SIG-M5 (cell line): ENCODE measurements at places on chromosomes 6 and 20.
A peak's percentile ranks its signal among the peaks of the same experiment; 100 is the strongest.

DNA sequence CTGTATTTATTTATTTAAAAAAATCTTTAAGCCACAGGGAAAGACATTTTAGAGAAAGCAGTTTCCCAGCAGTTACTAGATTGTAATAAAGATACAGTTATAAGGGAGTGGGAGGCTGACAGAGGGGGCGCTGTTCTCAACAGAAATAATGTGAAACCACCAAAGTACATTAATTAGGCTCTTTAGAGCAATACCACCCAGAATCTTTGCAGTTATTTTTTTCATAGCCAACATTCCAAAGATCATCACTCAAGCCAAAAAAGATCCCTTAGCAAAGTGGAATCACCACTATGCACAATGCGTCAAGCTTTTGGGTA, 331.3 kb upstream of the DEFB112 start:
- DNase-seq, result no peak

DNA sequence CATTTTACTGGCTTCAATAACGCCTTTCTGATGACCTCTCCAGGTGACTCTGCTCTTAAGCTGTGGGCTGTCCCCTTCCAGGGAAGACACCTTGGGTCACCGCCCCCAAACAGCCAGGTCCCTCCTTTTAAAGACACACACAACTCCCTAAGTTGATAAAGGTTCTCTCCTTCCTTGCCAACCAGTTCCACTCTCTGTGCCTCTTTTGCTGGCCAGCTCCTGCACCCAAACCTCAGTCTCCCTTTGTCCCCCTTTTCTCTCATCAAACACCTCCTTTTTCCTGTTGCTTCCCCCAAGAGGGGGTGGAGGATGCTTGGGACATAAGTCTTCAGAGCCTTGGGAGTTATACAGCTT, 1.0 kb downstream of the NCOA6 start:
- no peak for DNase-seq

DNA sequence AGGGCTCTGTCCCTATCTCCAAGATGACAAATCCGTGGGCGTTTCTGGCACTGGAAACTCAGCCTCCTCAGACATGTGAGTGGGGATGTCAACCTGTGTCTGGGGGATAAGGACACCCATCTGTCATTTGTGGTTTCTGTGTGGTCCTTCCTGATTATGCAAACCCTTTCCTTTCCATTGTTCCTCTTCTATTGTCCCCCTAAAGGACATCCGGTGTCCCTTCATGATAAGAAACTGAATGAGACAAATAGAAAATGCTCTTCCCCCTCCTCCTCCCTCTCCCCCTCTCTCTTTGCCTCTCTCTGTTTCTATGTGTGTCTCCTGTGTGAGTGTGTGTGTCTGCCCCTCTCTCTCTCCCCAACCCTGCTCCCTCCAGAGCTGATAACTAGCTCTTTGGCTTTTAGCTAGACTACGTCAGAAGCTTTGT, 11.5 kb upstream of the GLP1R start:
- DNase-seq, result no peak

DNA sequence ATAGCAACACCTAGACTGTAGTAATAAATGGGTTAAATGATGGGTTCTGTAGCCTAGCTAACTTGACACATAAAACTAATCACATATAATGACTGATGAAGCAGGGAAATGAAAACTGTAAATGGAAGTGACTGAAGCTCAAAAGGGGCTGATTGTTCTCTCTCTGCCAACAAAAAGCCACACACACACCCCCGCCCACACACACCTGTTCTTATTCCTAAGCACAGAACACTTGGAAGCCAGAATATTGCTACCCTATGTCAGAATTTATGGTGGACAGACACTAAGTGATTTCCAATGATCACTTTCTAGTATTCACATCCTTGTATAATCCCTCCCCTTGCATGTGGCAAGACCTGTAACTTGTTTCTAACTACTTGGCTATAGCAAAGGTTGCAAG, 603.5 kb downstream of the UTRN start:
- DNase-seq, result no peak

GRCh38 chr6:160929831-160930230, 61.7 kb upstream of the MAP3K4 start:
- no peak for DNase-seq

DNA sequence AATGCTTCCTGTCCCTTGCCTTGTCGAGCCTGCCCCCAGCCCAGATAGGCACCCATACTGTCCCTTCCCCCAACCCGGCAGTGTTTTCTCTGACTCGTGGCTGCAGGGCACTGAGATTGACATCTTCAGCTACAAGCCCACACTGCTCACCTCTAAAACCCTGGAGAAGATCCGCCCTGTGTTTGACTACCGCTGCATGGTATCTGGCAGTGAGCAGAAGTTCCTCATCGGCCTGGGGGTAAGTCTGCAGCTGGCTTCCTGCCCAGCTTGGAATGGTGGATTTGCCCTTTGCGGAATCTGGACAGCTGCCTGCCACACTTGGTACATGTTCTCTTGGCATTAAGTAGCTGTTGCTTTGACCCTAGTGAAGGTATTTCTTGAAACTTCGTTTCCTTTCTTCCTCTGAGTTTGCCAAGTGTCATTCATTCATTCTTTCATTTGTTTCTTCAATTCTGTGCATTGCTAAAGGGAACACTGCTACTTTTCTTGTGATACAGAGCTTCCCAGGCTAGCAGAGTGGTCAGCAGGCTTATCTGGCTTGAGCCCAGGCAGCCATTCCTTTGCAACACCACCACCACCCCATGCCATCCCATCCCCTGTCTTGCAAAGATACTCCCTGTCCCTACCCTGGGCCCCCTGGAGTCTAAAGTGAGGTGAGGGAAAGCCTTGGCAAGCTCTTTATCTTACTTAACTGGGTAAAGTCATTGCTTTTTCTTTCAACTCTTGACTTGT, 26.2 kb downstream of the CCDC167 start:
- no peak for DNase-seq

- DNase-seq, result no peak
Observed at GRCh38 chr6:19181211-19181610, 656.0 kb upstream of the ID4 start.

DNA sequence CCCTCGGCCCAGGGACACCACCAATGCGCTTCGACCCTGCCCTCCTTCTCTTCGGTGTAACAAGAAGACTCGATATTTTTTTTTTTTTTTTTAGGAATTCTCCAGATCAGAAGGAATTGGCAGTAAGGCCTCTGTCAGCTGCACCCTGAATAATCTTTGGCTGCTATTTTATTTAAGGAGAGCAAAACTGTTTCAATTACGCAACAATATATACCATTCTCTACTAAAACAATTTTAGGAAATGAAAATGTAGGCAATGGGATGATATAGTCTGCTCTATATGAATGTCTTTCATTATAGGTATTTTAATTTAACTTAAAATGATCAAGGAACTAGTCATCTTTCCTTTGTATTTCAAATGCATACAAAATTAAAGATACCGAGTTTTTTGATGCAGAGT, 13.3 kb downstream of the ZCCHC3 start:
- no peak for DNase-seq

DNA sequence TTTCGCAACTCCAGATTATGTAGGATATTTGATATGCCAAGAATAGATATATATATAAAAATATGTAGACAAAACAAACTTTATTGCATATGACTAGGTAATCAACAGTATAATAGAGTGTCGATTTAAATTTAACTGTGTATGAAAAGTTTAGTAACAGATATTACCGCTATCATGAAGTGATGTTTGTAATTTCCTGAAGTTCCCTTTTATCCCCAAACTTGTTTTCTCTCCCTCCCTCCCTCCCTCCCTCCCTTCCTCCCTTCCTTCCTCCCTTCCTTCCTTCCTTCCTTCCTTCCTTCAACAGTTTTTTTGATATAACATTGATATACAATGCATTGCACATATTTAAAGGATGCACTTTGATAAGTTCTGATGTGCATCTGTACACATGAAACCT, 15.2 kb downstream of the ADGB start:
- no peak for DNase-seq

- no peak for DNase-seq
Observed at GRCh38 chr6:105359419-105360370, 43.2 kb downstream of the PREP start.

- DNase-seq, result no peak
Observed at GRCh38 chr20:33370291-33370690, 31.0 kb downstream of the CDK5RAP1 start.

DNA sequence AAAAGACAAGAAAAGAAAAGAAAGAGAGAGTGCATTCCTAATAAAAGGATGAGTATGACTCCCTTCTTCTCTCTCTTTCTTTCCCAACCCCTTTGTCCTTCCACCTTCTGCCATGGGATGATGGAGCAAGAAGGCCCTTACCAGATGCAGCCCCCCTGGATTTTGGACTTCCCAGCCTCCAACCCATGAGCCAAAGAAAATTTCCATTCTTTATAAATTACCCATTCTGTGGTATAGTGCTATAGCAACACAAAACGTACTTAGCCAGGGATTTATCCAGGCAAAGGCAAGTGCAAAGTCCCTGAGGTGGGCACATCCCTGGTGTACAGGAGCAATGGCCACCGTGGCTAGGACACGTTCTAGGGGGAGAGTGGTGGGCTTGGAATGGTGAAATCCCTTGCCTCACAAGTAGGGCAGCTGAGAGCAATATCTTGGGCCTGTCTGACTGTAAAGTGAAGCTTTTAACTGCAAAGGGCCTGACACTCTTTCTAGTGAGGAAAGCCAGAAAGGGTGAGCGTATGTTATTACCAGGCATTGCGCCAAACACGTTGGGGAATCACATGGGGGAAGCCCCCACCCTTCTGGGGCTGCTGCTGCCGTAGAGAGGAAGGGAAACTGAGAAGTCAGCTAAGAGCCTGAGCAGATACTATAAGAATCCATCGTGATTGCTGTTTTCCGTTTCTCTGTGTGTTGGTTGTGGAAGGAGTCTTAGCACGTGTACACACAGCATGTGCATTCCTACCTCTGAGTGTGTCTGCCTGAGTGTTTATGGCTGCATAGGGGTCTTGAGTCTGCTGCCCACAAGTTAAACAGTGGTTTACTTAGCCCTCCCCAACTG, 50.7 kb upstream of the SIRPA start:
- DNase-seq, result peak; percentile 65

DNA sequence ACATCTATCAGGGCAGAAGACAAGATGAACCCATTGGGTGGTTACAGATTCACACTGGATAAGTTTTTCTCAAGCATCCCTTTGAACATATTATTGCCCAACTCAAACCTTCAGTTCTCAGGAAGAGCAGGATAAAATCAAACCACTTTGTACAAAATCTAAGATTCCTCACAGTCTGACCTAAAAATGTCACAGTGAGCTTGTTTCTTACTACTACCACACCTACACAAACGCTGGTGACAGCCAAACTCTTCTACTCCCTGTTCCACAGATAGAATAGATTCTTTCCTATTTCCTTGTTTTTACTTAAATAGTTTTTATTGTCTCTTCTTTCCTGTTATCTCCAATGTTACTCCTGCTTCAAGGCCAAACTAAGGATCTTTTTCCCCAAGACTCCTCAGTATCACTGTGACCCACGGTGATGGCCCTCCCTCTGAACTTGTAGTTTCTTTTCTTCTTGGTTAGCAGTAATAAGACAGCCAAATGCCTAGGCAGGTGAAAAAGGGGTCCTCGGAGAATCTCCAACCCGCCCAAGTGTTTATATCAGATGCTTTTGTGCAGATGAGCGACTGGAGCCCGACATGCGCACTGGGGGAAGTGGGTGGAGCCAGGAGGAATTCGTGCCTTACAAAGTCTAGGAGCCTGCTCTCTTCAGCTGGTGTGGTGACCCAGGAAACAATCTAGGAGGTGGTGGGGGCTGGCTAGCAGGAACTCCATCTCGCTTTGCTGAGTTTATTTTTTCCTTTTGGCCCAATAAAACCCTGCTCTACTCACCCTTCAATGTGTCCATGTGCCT, 53.4 kb downstream of the SEL1L2 start:
- no peak for DNase-seq
